ENCODE measurements at places on chromosomes 4 and X.
A peak's percentile ranks its signal among the peaks of the same experiment; 100 is the strongest.

GRCh38 chr4:158580064-158580463 is 58.4 kb downstream of the RXFP1 start:
- no peak for DNase-seq

DNA sequence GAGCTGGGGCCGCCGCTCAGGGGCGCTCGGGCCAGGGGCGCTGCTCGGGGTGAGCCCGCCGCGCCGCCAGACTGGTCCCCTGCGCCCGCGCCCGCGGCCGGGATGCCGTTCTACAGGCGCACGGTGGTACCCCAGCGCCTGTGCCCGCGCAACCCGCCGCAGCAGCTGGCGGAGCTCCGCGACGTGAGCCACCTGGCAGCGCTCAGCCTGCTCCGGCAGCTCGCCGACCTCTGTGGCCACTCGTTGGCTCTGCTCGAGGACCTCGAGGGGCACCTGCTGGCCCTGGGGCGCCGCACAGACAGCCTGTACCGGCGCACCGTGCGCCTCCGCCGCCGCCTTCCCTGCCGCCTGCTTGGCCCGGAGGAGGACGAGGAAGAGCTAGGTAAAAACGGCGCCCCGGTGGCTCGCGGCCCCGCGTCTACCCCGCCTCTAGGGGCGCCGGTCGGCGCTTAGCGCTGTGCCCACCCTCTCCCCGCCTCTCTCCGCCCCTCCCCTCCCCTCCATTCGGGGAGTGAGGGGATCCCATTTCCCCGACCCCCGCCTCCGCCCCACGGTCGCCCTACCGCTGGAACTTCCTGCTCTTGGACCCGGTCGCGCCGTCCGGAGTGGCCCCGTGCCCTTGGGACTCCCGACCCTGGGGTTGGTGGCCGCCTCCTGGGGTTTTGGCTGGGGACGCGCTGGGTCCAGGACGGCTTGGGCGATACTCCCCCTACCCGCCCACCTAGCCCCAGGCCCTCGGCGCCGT is 513 bp downstream of the NHSL2 start:
- DNase-seq = no peak

DNA sequence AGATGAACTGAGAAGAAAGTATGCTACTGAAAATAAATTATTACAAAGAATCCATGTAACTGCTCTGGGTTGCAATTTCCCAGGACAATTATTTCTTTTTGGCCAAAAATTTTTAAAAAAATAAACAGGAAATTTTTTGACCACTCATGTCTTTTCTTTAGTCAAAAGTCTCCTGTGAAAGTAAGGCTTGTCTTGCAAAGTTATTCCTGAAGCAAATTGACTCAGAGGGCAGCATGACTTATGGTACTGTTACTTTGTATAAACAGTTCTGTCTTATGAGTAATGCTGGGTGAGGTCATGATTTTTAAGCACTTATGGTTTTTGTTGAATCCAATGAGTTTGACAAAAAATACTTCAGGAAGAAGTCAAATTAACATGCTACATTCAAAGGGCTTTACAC is 292.8 kb upstream of the ARSJ start:
- peak; percentile 94 for DNase-seq

GRCh38 chr4:152257601-152258066 is 278.3 kb downstream of the FBXW7 start:
- no peak for DNase-seq

DNA sequence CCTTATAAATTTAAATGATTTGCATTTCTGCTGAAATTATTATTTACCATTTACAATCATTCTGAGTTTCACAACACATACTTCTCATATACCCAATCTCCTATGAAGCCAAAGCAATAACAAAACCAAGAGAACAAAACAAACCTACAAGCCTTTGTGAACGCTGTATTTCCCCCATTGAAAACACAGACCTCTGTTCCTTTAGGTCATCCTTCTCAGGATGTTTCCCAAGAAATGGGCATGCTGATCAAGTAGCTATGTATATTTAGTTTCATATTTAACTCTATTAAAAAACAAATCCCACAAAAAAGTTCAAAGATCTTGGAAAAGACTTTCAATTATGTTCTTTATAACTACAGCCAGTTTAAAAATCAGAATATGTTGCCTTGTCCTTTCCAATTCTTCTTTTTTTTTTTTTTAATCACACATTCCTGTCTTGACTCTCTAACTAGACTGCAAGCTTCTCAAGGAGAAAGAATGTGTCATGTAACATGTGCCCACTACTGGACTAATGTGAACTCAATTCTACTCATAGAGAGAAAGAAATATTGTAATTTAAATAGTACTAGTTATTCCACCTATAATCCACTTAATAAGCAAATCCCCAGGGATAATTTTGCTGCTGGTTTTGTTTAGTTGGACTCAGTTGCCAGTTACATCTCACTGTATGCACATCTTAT is 84.3 kb upstream of the PRSS48 start:
- DNase-seq = no peak

DNA sequence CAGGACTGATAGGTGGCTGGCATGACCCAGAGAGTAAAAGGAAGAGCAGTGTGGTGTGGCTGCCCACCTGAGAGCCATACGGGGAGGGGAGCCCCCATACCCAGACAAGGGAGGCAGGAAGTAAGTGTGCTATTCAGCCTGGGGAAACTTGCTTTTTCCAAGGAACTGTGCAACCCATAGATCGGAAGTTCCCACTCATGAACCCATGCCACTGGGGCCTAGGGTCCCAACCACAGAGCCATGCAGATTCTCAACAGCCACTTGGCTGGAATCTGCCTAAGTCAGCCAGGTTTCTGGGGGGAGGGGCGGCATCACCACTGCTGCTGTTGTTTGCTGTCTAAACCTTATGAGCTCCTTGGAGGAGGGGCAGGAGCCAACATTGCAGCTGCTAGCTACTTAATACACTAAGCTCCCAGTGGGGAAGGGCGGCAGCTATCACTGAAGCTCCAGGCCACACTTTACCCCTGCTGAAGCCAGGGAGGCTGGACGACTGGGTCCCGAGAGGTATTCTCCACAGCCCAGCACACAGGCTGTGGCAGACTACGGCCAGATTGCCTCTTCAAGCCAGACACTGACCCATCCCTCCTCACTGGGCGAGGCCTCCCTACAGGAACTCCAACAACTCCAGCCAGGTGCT is 410.4 kb downstream of the INPP4B start:
- DNase-seq = no peak

GRCh38 chr4:1767061-1767769 is 25.9 kb upstream of the FGFR3 start:
- DNase-seq = no peak

- no peak for DNase-seq
Observed at GRCh38 chrX:102651242-102652011, at the start of gene GPRASP1. TSS of gene GPRASP1 (plus strand) at chrX:102651483. CDS start at chrX:102653914, 2,431 bp downstream.

DNA sequence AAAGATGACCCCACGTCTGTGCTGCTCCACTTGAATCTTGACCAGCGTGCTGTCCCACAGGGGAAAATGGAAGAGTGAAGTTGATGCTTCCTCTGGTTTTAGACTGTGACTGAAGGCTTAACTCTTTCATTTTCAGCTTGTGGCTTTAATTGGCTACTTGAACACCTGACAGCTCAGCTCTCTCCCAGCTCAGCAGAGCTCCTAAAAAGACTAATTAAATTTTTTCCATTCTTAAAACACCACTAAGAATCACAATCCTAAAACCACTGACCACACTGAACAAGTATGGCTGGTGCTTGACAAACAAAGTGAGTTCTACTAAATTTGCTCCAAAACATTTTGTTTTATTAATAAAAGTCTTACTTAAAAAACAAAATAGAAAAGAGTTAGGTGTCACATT is 71.7 kb downstream of the SRPX start:
- peak; percentile 46 for DNase-seq

All from astrocyte of the cerebellum (primary cell).